GF-D8 (cell line): ENCODE measurements at places on chromosomes 13 and 19.
A peak's percentile ranks its signal among the peaks of the same experiment; 100 is the strongest.

DNA sequence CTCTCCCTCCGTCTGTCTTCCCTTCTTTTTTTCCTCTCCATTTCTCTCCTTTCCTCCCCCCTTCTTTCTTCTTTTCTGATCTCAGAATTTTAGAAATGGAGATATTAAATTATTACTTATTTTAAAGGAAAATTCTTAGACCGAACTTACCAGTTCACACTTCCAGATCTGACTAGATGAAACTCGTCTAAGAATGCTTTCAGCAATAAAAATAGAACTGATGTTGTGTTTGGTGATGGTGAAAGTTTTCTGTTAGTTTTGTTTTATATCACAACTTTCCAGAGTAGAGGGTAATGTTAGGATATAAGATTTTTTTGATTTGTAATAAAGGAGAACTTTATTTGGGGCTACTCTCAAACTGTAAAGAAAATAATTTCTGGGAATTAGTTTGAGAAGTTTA is 29.9 kb downstream of the UCHL3 start:
- no peak for DNase-seq

DNA sequence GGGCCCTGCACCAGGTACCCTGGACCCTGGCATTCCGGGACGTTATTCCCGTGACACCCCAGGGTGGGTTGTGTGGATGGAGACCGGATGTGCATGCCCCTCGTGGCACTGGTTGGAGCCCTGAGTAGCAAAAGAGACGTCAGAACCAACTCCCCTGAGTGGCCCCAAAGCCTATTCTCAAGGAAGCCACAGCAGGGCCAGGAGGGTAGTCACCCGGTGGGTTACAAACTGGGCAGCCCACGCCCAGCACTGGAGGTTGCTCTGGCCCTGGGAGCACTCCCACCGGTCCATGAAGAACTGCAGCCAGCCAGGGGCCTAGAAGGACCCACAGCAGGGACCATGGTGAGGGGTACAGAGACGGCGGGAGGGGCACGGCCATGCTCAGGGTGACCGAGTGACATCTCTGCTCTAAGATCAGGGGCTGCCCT is 7.5 kb downstream of the KLF16 start:
- no peak for DNase-seq

GRCh38 chr13:25175026-25175425 is 2.9 kb upstream of the AMER2 start:
- no peak for DNase-seq

GRCh38 chr13:32811297-32811800 is 204.9 kb upstream of the KL start:
- peak; percentile 44 for DNase-seq

DNA sequence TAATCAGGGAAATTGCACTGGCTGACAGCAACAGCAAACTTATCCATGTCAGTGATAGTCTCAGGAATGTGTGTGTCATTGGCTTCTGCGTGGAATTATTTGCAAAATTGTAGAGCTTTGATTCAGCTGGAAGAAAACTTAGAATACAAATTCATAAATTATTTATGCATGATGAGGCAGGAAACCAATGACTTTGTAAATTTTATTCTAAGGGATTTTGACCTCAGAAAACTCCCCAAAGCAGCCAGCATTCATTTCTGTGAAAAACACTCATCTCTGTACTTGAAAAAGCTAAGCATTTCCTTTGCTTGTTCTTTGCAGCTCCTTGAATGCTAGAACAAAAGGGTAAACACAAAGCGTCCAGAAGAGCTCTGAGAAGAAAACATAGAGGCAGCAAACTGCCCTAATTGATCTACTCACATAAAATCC is 162.4 kb downstream of the DCT start:
- no peak for DNase-seq

DNA sequence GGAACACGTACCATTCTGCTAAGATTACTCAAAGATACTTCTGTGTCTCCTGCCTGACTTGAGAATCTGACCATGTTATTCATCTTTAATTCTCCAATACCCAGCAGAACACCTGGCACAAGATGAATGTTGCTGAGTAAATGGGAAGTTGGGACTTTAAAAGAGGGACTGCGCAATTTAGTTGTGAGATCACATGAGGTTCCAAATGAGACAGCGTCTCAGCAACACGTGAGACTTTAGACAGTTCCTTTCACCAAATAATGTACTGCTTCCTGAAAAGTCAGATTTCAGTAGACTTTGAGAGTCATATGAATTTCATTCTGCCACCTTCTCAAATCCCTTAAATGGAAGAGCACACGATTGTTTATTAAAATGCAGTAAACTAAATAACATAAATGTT is 36.7 kb downstream of the DOCK9 start:
- no peak for DNase-seq

DNA sequence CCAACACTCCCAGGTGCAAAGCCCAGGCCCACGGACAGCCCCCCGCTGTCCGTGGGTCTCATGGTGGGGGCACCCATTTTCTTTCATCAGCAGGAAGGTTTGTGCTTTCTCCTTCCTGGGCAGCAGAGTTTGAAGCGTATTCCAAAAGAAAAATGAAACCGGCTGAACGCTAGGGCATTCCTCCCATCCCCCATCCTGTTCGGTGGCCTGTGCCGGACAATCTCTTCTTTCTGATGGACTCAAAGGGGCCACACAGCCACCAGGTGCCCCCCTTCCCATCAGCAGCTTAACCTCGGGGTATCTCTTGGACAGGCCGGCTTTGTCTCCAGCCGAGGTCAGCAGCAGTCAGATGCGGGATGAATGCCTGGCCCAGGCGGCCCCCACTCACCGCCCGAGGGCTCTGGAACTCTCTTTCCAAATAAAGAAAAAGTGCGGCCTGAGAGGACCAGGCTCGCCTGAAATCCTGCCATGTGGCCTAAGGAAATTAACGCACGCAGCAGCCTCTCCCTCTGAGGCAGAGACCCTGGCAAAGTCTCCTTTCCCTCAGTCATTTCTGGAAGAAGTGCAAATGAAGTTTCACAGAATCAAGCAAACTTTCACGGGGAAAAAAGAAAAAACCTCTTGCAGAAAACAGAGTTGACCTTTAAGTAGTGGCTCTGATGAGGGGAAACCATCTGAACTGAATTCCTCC is 67.8 kb downstream of the RASA3 start:
- no peak for DNase-seq

DNA sequence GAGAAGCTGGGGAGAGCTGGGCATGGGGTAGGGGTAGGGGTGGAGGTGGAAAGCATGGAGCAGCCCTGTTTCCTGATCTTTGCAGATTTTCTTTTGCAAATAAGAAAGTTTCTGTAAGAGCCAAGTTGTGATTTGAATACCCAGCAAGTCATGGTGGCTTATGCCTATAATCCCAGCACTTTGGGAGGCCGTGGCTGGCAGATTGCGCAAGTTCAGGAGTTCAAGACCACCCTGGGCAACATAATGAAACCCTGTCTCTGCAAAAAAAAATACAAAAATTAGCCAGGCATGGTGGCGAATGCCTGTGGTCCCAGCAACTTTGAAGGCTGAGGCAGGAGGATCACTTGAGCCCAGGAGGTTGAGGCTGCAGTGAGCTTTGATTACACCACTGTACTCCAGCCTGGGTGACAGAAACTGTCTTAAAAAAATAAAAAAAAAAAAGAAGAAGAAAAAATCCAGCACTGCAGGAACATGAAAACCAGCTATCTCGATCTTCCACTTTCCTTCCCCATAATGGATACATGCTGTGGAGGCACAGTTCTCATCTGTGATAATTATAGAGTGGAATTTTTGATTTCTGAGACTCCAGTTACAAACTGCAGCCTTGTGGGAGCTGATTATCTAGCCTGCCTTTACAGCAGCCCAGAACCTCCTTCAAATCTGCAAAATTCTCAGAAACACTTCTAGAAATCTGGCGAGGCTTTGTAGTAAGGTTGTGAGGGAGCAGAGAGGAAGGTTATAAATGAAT is 12.1 kb upstream of the TEX26 start:
- no peak for DNase-seq

DNA sequence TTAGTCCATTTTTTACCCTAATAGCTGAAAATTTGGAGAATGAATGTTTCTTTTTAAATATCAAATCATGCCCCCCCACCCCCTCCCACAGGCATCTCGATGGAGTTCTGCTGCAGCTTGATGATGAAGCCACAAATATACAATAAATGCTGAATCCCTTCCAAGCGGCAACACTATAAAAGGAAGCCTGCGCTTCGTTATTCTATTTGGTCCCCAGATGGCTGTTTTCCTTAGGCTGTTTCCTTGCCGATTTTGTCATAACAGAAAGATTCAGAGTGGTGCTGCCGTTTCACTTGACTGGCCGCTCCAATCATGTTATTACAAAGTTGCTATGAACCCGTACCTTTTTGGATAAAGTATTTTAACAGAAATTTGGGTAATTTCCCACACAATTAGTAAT is 79.5 kb downstream of the MYO16 start:
- no peak for DNase-seq

DNA sequence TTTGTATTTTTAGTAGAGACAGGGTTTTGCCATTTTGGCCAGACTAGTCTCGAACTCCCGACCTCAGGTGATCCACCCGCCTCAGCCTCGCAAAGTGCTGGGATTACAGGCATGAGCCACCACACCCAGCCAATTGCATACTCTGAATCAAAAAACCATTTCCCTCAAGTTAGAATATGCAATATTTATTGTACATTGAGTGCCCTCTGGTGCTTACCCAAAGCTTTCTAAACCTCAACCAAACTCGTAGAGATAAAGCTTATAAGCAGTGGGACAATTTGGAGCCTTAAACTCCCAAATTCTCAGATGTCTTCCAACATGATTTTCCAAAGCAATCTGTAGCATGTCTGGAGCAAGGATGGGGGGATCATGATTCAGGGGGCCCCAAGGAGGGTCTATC is 22.4 kb downstream of the RFXAP start:
- no peak for DNase-seq

DNA sequence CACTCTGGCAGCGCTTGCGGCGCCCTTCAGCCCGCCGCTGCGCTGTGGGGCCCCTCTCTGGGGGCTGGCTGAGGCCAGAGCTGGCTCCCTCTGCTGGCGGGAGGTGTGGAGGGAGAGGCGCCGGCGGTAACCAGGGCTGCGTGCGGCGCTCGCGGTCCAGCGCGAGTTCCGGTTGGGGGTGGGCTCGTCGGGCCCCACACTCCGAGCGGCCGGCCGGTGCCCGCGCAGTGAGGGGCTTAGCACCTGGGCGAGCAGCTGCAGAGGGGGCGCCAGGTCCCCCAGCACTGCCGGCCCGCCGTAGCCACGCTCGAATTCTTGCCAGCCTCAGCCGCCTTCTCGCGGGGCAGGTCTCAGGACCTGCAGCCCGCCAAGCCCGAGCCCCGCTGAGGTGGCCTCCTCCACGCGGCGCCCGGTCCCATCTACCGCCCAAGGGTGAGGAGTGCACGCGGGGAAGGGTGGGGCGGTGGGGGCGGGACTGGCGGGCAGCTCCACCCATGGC is 879.0 kb upstream of the SLITRK5 start:
- no peak for DNase-seq

DNA sequence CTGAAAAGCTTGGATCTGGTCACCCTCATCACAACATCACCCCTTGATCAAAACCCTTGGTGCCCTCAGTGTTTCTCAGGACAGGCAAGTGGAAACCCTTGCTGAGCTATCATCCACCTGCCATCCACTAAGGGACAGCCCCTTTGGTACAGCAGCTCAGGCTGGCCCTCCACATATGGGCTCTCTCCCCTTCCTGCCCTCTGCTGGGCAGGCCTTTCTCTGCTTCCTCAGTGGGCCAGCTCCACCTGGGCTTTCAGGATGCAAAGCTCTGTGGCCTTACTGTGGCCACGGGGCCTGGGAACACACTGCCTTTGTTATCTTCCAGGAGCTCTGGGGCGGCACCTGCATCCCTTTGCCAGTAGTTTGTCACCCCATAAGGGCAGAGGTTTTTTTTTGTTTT is 4.9 kb downstream of the SUGP1 start:
- no peak for DNase-seq

GRCh38 chr13:103004661-103005345 is 61.4 kb downstream of the SLC10A2 start:
- DNase-seq: no peak

DNA sequence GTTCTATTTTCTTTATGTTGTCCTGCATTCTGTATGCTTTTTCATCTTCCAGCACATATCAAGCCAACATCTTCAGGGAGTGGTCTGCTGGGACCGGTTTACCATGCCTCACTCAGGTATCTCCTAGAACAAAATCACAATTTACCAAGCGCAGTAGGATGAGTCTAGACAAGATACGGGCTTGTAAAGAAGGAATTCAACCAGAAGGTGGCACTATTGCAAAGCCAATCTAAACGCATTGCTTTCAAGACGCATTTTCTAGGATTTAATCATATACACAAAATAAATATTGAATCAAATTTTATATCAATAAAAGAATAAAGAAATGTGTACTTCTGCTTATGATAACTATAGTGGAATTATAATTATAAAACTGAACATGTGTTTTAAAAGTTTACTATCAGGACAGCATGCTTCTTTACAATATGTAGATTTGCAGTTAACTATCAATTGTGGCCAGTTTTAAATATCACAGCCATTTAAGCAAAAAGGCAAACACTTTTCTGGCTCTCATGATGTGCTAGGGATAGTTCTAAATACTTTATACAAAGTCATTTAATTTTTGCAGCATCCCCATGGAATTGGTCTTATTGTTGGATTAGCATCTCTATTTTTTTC is 16.1 kb upstream of the TPP2 start:
- peak; percentile 8 for DNase-seq

- no peak for DNase-seq
Measured at GRCh38 chr19:31598730-31599238, 249.5 kb upstream of the TSHZ3 start.

- DNase-seq: no peak
Measured at GRCh38 chr19:55178781-55179599, 1.1 kb downstream of the SYT5 start.

DNA sequence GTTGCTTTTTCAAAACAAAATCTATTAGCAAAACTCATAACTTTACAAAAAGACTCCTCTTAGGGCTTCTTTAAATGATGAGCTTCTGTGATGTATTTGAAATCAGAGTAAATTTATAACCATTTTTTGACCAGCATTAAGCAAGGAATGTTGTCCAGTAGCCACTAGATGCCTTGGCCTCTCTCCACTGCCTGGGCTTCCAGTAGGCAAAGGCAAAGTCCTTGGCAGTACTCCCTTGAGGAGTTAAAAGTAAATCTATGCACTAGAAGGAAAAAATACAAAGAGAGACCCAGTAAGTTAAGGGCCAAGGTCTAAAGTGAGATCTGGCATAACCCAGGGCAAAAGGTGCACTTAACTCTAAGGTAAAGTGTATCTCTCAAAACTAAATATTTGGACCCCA is 9.5 kb downstream of the SERPINE3 start:
- DNase-seq: no peak

DNA sequence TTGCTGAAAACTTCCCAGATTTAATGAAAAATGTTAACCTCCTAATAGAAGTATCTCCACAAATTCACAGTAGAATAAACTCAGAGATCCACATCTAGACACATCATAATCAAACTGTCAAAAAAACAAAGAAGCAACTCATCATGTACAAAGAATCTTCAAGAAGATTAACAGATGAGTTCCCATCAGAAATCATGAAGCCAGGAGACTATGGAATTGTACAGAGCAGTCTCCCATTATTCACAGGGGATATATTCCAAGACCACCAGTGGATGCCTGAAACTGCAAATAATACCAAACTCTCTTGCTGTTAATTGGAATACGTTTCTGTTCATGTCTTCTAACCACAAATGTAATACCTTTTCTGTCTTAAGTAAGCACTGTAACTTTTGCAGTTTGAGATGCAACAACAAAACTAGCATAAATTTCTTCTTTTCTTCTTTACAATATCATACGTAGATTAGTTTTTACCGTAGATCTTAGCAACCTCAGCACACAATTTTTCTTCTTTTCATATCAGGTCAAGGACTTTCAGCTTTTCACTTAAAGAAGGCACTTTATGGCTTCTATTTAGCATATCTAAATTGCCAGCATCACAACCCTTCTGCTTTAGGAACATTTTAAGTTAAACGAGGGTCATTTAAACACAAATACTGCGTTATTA is 70.3 kb upstream of the MIR17HG start:
- DNase-seq: no peak

GRCh38 chr13:25886438-25887214 is 165.2 kb downstream of the SHISA2 start:
- no peak for DNase-seq
